ENCODE measurements at places on chromosomes 4 and X. TPM values are rescaled to one million over a fixed set of nuclear protein-coding genes. Genes with fewer than 3 reads are reported as not detected.

Gene ETDA
- not detected for total RNA-seq

Gene ATP1B4
- total RNA-seq = not detected

Gene ANXA10
- not detected for total RNA-seq

Gene CD38
- under 0.01 TPM for total RNA-seq

Gene CTSO
- 2.8 TPM for total RNA-seq

Gene C4orf50
- total RNA-seq = not detected

Data from mesangial cell (primary cell).